ENCODE measurements at places on chromosomes 16 and 17.

GRCh38 chr17:59848778-59849177, 44.0 kb downstream of the TUBD1 start:
- DNase-seq, result peak; percentile 68

DNA sequence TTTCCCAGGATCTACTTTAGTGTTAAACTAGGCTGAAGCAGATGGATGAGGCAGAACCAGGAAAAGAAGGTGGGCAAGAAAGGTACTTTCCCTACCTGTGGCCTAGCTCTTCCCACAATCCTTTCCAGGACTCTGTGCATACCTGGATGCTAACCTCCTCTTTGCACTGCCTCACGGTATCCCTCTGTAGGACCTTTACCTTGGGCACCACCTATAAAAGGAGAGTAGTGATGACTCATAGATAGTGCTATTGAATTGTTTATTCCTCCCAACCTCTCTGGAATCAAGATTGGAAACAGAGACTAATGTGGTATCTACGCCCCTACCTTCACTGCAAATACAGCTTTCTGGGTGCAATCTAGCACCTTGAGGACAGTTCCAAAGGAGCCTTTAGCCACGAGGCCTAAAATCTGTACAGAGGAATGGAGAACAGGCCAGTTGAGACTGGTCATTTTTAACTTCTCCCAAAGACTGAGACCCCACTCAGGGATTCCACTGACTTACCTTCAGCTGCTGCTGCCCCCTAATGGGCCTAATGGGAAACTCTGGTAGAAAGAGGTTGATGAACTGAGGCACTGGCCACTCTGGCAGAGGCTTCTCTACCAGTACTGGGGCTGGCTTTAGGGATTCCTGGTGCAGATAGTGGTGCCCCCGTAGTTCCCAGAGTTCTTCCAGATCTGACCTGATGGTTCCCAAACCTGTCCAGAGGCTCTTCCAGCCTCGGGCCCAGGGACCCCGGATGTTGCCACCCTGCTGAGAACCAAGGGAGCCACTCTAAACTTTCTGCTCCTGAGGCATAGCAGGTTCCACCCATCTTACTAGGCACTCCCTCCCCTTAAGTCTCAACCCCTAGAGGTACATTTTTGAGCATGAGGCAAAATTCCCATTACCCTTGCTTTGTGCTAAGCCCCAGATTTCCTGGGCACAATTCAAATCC, 781 bp downstream of the RSKR start:
- peak; percentile 31 for DNase-seq

GRCh38 chr16:12178251-12178990, 201.9 kb downstream of the SNX29 start:
- peak; percentile 80 for DNase-seq

DNA sequence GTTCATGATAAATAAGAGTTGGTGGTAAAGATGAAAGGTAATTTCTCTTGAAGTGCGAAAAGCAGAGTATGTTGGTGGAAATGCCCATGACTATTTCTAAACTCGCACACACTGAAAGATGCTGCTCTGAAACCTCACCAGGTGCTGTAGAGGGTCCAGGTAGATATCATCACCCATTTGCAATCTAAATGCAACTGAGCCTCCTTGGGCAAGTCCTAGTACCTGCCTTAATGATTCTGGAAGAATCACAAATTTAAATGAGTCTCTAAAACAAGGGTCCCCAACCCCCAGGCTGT, 5.9 kb upstream of the MMD start:
- no peak for DNase-seq

GRCh38 chr17:44071198-44071520, 624 bp downstream of the G6PC3 start:
- DNase-seq, result no peak

DNA sequence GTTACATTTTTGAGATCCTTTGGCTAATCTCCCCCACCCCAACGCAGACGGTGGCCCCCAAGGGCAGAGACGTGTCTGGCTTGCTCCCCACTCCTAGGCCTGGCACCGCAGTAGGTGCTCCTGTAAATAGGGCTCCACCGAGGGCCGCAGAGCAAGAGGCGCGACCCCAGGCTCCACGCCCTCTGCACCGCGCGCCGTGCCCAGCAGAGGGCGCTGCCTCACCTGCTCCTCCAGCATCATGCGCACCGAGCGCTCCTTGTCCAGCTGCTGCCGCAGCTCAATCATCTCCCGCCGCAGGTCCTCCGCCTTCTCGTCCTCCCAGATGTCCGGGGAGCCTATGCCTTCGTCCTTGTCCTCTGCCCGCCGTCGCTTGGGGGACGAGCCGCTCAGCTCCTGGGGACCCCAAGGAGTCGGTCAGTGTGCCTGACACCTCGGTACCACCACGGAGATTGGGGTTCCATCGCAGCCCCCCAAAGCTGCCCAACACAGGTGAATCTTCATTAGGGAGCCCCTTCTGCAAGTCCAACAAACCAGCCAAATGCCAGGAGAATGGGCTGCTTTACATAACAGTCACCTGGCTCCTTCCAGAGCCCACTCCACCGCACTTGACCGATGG, 11.2 kb downstream of the TFAP4 start:
- DNase-seq, result peak; percentile 52

DNA sequence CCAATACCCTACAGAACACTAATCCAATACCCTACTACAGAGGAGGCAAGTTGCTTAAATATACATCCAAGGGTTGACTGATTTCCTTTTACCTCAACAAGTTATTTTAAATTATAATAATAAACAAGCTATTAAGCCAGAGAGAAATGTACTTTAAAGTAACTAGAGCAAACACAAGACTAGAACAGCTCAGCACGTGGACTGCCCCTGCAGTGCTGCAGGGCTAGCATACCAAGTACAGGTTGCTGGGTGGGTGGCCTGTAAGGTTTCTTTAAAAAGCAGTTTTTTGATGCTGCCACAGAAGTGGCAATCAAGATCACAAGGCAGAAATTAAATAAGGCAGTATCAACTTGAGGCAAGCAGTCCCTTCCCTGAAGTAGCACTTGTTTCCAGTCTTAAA, 63.5 kb downstream of the PARN start:
- no peak for DNase-seq

Measured in fibroblast of skin of right biceps (primary cell).